ENCODE measurements at places on chromosomes 4 and X.

- DNase-seq = no peak
These were observed 547.5 kb downstream of the SMARCA1 start for GRCh38 chrX:128975745-128976144.

DNA sequence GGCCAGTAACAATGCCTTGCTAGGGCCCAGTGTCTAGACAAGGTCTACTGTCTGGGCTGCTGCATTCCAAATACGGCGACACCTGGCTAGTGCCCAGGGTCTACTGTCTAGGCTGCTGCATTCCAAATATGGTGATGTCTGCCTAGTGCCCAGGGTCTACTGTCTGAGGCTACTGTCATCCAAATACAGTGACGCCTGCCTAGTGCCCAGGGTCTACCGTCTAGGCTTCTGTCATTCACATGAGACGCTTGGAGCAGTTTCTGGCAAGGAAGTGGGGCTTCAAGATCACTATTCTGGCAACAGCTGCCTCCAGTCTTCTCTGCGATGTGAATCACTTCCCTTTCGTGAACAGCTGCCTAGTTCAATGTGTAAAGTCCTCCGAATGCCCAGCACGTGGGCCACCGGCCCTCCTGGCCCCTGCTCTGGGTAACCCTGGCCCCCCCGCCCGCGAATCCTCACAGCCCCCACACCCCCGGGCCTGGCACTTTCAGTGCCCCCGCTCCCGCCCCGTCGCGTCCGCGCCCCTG lies 12.7 kb downstream of the ACOX3 start:
- no peak for DNase-seq

DNA sequence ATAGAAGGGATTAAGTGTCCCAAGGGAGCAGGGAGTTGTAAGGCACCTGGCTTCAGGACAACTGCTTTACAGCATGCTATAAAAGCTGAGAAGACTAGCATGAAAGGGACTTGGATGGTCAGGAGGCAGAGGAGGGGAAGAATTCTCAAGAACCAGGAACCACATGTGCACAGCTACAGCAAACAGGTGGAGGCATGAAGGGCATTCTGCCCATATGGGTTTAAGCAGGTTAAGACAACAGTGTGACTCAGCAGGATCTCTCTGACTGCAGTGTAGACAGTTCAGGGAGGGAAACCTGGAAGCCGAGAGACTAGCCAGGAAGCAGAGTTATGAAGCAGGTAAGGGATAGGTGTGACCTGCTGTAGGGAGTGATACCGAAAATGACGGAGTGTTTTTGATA lies 117.0 kb downstream of the DHRSX start:
- DNase-seq = no peak

- no peak for DNase-seq
These were observed 5.8 kb downstream of the CPE start for GRCh38 chr4:165384598-165384997.

GRCh38 chrX:134287346-134287745 lies 50.4 kb downstream of the CCDC160 start:
- no peak for DNase-seq

DNA sequence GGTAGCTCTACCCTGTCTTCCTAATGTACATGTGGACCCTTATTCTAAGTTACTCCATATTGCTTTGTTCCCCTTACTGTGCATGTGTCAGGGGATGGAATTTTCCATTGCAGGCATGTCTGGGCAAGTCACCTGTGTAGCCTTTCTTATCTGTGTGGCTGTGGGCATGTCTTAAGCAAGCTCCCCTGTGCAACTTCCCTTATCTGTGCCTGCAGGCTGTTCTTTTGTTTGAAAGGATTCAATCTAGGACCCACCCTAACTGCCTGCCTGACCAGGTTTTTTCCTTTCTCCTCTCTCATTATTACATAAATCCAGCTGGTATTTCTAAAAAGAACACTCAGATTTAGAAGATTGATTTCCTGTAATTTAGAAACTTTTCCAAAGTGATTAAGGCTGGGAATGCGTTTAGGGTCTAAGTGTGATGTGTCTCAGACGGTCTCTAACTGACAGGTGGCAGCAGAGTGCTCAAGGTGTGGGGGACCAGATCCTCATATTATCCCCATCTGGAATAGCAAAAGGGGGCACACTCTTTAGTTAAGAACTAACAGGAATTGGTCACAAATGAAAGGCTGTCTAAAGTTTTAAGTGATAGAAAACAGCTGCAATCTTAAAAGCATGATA lies 198.9 kb upstream of the PPP1R2C start:
- no peak for DNase-seq

GRCh38 chrX:68930542-68931317 lies 101.9 kb downstream of the EFNB1 start:
- no peak for DNase-seq

All from CD4-positive, alpha-beta T cell treated with Interleukin-12 subunit alpha and Interleukin-12 subunit beta, for 1 hour (primary cell).